ENCODE measurements at places on chromosomes 4 and X.
A peak's percentile ranks its signal among the peaks of the same experiment; 100 is the strongest.

DNA sequence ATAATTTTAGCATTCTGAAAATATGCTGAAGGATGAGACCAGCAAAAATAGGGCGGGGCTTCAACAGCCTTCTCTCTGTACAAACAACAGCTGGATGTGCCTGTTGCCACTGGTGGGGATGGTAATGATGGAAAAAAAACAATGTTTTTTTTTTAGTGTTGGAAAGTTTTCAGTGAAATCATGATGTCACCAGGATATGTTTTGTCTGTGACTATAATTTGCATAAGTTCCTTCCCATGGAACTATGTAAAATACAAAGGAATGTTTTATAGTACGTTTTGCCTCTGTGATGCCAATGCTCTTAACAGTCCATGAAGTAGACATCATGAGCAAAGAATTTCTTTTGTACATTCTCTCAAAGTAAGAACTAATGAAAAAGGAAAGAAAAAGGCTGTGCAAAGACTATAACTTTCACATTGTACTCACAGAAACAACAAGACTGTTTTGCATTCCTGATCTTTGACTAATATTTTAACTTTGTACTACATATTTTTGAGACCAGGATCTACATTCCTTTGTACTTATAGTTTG lies 589.7 kb downstream of the SPRY1 start:
- DNase-seq, result peak; percentile 81

GRCh38 chrX:126394681-126395080 lies 157.9 kb downstream of the DCAF12L1 start:
- no peak for DNase-seq

- no peak for DNase-seq
Observed at GRCh38 chrX:136742721-136743379, 37.9 kb downstream of the ARHGEF6 start.

DNA sequence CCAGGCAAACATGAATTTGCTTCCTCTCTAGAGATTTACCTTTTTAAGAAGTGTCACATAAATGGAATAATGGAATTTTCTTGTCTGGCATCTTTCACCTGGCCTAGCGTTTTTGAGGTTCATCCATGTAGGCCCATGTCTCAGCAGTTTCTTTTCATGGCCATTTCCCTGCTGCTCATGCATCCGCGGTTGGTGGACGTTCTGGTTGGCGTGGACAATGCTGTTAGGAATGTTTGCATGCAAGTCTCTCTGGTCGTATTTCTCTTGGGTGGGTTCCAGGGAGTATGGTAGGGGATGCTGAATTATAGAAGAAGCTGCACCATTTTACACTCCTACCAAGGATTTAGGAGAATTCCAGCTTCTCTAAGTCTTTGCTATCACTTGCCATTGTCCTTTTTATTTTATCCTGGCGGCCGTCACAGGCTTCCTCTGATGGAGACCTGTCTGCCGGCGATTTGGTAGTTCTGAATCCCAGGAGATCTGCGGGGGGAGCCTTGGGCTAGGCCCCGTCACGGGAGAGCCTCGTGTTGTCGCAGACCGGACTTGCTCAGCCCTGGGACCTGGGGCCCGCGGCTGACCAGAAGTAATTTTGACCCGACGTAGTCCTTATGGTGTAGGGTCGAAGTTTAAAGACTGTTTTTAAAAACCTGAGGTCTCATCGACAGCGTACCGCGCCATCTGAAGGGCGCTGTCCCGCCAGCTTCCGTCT lies 56.9 kb upstream of the TADA2B start:
- DNase-seq, result peak; percentile 26

GRCh38 chr4:16967722-16968121 lies 69.3 kb upstream of the LDB2 start:
- DNase-seq, result peak; percentile 31

- no peak for DNase-seq
Observed at GRCh38 chrX:39442332-39442731, 641.1 kb downstream of the MID1IP1 start.

DNA sequence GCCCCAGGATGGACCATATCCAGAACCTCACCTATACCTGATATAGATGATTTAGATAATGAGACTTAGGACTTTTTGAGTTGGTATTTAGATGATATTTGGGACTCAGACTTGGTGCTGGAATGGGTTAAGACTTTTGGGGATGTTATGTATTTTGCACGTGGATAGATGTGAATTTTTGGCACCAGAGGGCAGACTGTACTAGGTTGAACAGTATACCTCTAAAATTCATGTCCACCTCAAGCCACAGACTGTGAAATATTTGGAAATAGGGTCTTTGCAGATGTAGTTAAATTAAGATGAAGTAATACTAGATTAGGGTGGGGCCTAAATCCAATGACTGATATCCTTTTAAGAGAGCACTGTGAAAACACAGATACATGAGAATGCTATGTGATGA lies 15.6 kb downstream of the RBM41 start:
- no peak for DNase-seq

DNA sequence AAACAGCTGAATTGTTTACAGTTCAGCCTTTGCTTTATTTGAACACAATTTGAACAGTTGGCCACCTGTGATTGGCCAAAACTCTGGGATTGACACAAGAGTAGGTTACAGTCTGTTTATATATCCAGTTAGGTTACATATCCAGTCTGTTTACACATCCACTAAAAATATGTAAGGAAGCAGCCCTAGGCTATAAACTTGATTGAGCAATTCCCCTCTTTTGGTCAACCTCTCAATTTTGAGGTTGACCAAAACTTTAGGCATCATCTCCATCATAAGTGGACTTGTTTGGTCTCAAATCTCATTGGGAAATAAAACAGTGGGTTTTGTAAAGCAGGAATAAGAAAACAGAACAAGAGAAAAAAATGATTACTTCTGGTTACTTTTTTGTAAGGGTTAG lies 190.8 kb downstream of the SPATA18 start:
- DNase-seq, result no peak

GRCh38 chrX:39730662-39731329 lies 367.0 kb downstream of the BCOR start:
- peak; percentile 74 for DNase-seq

- DNase-seq, result no peak
Observed at GRCh38 chr4:150402871-150403272, 179.1 kb upstream of the MAB21L2 start.

DNA sequence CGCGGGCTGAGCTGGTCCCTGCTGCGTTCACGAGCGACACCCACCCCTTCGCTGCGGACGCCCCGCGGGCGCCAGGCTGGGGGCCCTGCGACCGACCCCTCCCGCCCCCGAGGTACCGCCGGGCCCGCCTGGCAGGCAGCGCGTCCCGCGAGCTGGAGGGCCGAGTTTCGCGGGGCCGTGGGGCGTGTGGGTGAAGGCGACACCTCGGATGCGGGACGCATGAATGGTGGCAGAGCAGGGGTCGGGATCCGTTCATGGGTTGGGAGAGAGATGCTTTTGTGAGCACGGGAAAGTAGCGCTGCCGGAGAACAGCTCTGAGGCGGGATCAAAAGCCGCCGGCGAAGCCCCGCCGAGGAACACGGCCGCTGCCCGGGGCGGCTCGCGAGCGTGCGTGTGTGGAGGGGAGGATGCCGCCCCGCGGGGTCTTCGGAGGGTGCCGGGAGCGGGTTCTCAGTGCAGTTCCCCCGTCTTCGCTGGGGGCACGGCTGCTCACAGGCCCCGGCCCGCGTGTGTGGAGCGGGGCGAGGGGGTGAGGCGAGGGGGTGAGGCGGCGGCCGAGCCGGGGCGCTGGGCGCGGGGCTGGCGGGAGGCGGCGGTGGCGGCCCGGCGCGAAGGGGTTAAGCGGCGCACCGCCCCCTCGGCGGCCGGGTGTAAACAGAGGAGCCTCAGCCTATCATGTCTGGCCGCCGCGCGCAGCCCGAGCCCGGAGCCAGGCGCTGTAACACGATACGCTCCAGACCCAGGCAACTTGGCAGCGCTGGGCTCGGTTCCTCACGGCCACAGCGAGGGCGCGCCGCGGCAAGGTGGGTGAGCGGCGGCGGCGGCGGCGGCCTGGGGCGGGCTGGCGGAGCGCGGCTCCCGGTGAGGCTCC lies 205.3 kb downstream of the TENM3 start:
- DNase-seq, result peak; percentile 75

GRCh38 chr4:83568062-83568461 lies 32.2 kb downstream of the GPAT3 start:
- DNase-seq, result no peak
